ENCODE measurements at places on chromosomes 7 and 10.

DNA sequence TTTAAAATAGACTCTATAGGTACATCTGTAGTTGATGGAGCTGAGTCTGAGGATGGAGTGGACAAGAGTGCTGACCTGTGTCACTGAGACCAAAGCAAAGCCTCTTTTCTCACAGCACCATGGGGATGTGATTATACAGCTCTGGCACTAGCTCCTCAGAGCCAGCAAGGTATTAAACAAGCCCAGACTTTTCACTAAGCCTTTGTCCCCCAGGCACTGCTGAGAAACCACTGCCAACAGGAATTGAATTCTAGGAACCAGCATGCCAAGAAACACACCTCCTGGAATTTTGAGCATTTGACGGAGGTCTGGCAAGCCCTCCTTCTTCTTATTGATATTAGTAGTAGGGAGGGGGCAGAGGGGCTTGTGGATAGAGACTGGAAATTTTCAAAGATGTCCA, 147.0 kb downstream of the C1GALT1 start:
- no peak for DNase-seq

DNA sequence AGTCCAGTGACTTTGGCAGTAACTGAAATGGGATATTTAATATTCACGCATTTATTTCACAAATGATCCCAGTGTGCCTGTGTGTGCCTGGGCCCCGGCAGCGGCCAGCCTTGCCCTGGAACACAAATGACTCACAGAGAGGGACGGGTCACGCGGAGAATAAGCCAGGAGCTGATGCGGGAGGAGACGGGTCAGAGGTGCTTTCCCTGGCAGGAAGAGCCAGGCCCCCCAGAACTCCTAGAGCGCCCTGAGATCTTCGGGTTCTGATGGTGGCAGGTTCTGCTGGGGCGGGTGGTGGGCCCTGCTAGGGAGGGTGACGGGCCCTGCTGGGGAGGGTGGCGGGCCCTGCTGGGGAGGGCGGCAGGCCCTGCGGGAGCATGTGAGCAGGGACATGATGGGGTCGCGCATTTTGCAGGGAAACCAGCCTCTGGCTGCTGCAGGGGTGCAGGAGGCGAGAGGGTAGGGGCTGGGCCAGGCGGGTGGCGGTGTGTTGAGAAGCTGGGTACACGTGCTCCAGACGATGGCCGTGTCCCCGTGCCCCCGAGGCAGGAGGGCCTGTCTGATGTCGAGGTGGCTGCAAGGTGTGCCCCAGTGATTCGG, 84.2 kb upstream of the DIP2C start:
- DNase-seq = no peak

DNA sequence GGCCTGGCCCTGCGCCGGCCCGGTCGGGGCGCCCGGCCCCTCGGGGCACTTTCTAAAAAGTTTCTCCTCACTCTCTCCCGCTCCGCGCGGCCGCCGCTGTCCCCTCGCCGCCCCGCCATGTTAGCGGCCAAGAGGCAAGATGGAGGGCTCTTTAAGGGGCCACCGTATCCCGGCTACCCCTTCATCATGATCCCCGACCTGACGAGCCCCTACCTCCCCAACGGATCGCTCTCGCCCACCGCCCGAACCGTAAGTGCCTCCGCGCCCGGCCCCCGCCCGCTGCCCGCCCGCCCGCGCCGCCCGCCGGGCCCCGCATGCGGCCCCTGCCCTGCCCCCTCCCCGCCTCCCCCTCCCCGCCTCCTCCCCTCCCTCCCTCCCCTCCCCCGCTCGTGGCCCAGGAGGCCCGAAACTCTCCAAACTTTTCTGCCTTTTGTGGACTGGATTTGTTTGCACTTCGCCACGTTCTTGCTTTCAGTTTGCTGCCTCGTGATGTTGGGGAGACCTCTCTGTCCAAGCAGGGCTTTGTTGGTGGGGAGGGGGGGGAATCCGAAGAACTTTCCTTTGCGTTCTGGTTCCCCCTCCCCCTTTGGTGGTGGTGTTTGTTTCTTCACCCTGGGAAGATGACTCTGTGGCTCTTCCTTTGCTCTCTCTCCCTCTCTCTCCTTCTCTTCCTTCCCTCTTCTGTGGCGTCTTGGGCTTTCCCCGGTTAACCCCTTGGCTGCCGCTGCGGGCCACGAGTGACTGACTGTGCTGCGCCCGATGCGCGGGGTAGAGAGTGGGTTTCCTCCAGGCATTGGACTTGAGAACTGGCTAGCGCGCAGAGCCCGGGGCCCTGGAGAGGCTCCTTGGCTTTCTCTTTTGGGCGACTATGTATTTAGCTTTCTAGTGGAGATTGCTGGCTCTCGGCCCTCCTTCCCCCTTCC, 1.6 kb downstream of the TCF7L2 start:
- peak; percentile 83 for DNase-seq

- no peak for DNase-seq
These were observed 268 bp upstream of the IGFBP3 start for GRCh38 chr7:45921381-45921698.

DNA sequence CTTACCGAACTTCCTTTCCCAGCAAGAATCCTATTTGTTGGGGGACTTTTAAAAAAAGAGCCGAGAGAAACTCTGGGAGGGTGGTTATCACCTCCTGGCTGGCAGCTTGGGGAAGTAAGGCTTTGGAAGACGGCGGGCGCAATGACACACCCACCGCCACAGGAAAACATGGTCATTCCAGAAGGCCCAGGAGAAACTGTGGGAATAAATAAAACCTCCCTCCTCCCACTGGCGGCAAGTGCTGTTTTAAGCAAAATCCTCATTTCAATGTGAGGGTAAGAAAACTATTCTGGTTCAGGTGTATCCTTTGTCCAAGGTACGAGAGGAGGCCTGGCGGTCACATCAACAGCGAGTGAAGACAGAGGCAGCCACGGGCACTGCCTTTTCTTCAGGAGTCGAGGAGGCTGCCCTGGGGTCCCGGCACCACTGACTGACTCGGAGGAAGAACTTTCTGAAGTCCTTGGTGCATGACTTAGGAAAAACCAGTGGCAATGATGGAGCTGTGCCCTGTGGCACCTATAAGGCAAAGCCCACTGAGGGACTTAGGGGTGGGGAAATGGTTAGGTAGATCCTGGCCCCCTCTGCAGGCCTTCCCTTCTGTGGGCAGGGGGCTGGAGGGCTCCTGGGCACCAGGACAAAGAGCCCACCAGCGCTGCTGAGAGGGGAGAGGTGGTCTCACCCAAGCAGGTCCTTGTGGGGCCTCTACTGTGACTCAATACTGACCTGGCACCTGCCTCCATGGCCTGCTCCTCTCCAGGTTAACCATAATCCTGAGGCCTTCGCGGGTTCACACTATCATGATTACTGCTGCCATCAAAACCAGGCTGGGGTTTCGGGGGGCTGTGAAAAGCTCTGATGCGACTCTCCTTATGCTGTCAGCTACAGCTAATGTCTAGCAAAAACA, 21.4 kb downstream of the DNAJB12 start:
- DNase-seq = no peak

DNA sequence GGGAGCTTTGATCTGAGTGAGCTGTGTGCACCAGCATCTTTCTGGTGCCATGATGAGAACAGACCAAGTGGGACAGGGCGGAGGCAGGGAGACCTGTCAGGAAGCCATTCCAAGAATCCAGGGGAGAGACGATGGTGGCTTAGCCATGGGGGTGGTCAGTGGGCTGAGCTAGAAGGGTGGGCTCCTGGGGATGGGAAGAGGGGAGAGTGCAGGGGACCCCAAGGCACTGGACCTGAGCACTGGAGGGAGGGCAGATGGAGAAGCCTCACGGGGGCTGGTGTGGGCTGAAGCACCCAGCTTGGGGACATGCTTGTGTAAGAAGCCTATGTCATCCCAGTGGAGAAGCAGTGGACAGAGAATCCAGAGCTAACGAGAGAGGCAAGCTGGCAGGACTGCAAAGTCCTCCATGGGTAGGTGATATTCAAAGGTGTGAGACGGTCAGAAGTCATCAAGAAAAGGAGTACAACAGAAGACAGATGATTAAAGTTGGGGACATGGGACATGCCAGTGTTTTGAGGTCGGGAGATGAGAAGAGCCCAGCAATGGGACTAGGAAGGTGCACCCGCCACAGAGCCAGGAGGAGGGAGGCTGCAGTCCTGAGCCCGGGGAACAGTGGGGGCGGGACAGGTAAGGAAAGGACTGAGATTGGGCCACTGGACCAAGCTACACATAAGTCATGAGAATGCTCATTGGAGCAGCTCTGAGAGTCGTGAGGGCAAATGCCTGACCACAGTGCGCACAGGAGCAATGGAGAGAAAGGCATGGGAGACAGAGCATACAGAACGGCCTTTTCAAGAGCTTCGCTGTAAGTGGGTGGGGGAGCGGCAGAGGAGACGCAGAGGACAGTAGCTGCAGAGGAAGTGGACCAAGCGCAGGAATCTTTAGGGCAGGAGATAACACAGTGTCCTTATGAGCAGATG, 72.0 kb downstream of the GRID1 start:
- DNase-seq = peak; percentile 28

GRCh38 chr7:121398246-121398645, 2.1 kb upstream of the FAM3C start:
- no peak for DNase-seq

GRCh38 chr10:21516242-21517131, 9.0 kb downstream of the SKIDA1 start:
- DNase-seq = peak; percentile 78

Data from sciatic nerve (tissue), 2 donors.